ENCODE measurements at places on chromosomes 4 and X.

DNA sequence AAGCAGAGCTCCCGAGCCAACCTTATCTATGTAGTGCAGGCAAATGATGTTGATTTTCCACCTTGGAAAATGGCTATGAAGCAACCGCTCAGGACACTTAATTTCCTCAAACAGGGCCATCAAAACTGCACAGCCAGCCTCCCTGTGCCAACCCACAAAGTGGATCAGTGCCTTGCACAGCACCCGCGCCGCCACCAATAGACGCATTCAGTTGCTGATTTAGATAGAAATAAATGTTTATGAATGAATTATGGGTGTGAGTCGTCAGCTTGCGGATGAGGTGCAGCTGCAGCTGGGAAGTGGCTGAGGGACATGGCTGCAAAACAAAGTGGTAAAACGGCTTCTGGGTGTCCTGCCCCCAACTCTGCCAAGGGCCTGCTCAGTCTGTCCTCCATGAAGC lies 47.0 kb downstream of the SOD3 start:
- no peak for DNase-seq

GRCh38 chrX:264634-265455 lies 16.3 kb upstream of the PLCXD1 start:
- no peak for DNase-seq

- DNase-seq, result no peak
These were observed 3.4 kb downstream of the SPARCL1 start for GRCh38 chr4:87525636-87526295.

DNA sequence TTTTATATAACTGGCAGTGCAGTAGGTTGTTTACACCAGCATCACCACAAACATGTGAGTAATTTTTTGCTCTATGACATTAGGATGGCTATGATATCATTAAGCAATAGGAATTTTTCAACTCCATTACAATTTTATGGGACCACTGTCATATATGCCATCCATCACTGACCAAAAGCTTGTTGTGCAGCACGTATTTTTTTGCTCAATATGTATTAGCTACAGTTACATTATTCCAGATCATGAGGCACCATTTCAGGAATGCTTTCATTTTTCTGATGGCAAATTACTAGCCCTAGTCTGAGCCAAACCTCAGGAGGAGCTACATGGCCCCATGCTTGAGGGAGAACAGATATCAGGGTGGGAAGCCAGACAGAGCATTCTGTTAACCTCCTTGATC lies 56.8 kb upstream of the DCLK2 start:
- DNase-seq, result no peak

GRCh38 chr4:163264934-163265333 lies 67.5 kb downstream of the NPY1R start:
- DNase-seq, result no peak

GRCh38 chr4:21012851-21013331 lies 312.6 kb downstream of the PACRGL start:
- no peak for DNase-seq

DNA sequence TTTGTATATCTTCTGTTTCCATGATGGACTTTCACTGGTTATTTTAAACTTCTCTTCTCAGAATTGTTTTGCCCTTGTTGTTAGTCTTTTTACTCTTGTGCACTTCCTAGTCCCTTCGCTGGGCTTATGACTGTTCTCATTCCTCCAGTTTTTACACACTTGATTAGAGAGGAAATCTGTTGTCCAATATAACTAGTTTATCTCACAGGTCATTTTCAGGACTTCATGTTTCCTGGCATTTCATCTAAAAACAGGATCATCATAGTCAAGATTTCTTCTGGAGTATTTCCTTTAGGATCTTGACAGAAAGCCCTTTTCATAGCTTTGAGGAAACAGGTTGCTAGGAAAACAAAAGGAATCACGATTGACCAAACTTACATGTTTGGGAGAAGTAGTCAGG lies 3.0 kb downstream of the FNIP2 start:
- DNase-seq, result no peak

Measured in NCI-H1105 (cell line).